ENCODE measurements at places on chromosomes 3 and 15.

GRCh38 chr3:16467393-16467792 is 46.1 kb downstream of the RFTN1 start:
- DNase-seq, result no peak

GRCh38 chr3:62542185-62542584 is 168.8 kb upstream of the FEZF2 start:
- DNase-seq, result no peak

- DNase-seq, result peak; percentile 85
These were observed 2.5 kb downstream of the ANP32A start for GRCh38 chr15:68818066-68818768.

DNA sequence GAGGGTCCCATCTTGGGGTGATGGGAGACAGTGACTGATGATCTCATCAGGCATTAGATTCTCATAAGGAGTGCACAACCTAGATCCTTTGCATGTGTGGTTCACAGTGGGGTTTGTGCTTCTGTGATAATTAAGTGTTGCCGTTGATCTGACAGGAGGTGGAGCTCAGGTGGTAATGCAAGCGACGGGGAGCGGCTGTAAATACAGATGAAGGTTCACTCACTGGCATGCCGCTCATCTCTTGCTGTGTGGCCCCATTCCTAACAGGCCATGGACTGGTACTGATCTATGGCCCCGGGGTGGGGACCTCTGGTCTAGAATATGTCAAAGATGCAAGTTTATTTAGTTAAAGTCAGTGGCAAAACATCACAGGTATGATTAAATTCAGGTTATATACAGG is 8.7 kb downstream of the MEF2A start:
- no peak for DNase-seq

DNA sequence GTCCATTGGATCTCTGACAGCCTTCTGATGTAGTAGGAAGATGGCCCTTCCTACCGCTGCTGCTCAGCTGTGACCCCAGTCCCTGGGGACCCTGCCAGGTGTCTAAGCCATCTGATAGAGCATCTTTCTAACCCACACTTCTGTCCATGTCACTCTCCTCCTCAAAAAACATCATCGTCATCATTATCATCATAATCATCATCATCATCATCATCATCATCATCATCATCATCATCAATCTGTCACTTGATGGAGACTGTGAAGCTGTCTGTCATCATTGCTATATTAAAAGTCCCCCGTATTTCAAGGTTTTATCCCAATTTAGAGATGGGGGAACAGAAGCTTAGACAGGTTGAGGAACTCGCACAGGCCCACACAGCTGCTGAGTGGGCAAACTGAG is 75.1 kb upstream of the SLC6A11 start:
- peak; percentile 5 for DNase-seq

- DNase-seq, result peak; percentile 38
These were observed at the start of gene SOX14 for GRCh38 chr3:137764001-137764433. Gene SOX14 (plus strand): TSS chr3:137764315. CDS start chr3:137764785, 470 bp downstream.

- DNase-seq, result no peak
These were observed 86.2 kb downstream of the FBN1 start for GRCh38 chr15:48559285-48559684.

DNA sequence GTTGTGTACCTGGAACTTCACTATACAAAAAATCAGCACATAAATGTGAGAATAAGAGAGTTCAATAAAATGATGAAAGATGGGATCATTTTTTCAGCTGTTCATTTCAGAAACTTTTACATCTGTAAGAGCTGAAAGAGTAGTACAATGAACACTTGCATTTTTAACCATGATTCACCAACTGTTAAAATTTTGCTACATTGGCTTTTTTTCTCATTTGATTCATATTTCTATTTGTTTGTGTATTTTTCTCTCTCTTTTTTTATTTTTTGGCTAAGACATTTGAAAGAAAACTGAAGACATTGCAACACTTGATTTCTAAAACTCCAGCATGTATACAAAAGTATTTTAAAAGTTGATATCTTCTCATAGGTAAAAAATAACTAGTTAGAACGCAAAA is 98.3 kb upstream of the CDIN1 start:
- DNase-seq, result no peak

- DNase-seq, result no peak
These were observed 1001.6 kb downstream of the ROBO2 start for GRCh38 chr3:78041486-78041885.

DNA sequence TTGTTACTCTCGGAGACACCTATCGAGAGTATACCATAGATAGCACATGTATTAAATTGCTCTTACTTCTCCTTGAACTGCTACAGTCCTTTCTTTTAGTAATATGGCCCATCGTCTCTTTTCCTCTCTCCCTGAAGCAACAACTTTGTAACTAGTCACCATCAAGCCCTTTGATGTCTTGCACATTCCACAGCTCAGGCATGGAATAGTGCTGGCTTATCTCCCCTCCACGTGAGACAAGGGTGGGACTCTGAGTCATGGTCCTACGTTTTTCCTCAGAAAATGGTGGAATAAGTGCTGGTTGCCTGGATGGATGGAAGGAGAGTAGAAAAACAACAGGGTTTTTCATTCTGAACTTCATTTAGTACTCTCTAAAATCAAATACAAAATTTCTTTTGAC is 163.3 kb upstream of the MBNL1 start:
- no peak for DNase-seq

DNA sequence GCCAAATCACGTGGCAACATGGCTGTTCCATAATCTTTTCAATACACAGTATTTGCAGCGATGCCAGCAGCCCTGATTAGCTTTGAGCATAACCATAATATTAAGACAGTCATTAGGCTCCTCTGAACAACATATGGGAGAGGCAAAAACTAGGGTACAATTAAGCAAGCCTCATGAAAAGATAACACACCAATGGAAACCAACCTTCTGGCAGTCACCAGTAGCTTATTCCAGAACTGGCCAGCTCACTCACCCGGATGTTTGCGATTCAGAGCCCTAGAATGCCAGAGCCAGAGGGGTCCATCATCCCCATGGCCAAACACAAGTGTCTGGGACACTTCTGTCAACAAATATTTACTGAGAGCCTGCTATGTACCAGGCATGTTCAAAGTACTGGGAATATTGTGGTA is 48.8 kb upstream of the PLXND1 start:
- no peak for DNase-seq

DNA sequence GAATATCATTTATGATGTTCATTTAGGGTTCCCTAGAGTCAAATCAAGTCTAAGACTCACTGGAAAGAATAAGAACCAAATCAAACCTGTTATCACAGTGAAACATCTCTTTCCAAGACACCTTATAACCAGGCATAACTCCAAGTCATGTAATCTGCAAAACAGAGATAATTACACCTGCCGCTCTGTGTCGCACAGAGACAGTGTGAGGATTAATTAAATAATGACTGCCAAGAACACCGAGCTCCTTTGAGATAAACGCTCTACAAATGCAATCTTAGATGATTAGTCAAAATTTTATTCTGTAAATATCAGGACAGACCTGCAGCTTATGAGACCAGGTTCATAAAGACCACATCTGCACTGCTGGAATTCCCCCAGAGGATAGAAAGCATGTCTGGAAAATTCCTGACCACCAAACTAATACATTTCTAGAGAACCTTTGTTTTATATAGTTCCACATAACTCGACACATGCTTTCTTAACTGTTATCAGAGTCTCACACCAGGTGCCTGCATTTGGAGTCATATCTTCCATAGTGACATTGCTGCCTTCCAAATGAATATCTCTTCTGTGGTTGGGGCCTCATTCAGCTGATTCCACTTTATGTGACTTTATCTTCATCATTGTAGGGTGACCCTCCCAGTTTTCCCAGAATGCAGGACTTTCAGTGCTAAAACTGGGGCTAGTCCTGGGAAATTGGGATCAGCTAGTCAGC is 252.8 kb downstream of the CD47 start:
- DNase-seq, result no peak

DNA sequence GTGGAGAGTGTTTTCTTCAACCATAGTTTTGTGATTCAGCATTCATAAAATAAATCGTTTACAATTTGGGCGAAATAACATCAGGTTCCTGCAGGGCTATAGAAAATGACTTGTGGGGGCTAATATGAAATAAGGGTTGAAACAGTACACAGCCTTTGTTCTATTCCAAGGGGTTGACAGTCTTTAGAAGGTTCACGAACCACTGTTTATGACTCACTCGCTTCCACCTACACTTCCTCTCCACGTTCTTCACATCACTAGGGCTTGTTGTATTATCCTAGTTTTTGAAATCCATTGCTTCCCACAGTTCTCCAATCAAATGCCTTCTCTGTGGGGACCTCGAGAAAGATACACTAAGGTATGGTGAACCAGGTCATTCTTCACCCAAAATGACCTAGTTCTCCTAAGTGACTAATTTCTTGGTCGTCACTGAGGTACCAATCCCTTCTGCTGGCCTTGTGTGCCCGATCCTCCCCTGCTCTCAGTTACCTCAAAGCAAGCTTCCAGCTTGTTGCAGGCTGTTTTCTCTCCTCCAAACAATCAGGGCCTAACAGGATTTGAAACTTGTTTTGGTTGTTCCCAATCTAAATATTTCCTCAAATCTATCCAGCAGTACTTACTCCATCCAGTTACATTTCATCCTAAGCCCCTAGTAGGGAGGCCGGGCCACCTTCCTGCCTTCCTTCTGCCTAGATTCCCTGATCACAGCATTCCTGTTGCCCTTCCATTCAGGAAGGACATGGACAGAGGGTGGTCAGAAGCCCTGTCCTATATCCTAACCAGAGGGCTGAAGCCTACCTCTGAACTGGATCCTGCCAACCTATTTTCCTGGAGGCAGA is 23.1 kb upstream of the TBL1XR1 start:
- no peak for DNase-seq

Measured in NCI-H2171 treated with DMSO at 0.1 percent for 48 hours (cell line).